ENCODE measurements at places on chromosomes 11 and 22.

GRCh38 chr11:494761-495536, 12.1 kb downstream of the RNH1 start:
- DNase-seq, result no peak

DNA sequence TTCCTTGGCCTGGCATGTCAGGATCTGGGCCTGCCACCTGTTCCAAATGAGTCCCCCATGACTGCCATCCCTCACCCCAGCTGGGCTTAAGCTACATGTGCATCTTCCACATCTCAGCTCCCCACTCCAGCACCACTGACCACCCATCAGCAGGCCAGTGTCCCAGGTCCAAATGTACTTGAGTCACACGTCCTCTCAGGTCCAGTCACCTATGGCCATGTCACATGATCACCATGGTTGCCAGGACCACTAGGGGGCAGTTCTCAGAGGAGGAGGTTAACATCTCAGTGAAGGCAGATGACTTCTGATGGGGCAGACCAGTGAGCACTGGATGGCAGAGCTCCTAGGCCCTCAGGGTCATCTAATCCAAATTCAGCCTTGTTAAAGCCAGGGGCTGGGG, 41.9 kb upstream of the WNT11 start:
- DNase-seq, result no peak

- DNase-seq, result no peak
These were observed 11.2 kb downstream of the PNPLA5 start for GRCh38 chr22:43880541-43880991.

DNA sequence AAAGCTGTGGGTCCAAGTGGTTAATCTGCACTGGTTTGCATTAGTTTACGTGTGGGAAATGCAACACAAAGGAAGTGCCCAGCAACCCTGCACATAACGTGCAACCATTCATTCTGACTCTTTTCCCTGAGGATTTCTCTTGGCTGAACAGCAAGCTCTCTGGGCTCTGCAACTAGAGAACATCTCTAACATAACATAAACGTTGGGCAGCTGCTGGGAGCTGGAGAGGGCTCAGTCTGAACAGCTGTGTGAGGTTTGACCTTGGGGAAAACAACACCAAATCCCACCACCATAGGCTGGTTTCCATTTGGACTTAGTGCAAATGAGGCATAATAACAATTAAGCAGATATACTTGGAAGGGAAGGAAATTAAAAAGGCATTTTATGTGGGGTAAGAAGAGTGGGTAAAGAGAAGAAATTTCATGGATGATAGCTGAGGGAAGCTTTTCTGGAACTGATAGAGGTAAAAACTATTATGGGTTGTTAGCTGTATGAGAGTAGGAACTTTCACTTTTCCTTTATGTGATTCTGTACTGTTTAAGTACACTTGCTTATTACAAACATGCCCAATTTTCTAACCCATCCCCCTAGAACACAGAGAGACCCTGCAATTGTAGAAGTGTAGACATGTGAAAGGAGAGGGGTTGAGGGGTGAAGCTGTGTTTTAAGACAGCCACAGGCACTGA, 76.2 kb downstream of the SNX19 start:
- DNase-seq, result no peak

DNA sequence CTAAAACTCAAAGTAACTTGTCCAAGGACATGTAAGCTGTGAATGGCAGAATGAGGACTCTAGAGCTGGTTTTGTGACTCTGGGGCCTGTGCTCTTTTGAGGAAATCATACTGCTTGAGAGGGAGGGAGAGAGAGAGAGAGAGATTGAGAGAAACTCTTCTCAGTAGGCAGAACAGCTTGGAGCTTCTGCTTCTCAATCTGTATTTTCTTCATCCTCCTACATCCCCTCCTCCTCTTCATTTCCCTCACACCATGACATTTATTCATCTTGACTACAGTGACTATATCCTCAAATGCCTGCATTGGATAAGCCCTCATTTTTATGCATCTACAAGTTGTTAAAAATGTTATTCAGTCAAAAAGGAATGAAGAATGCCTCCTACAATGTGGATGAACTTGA, 23.7 kb upstream of the OR10D3 start:
- no peak for DNase-seq

- DNase-seq, result no peak
These were observed 73.3 kb upstream of the WNT11 start for GRCh38 chr11:76279646-76280045.

- no peak for DNase-seq
These were observed 16.1 kb upstream of the CALCB start for GRCh38 chr11:15057329-15057728.

- no peak for DNase-seq
These were observed 29.4 kb downstream of the CCDC83 start for GRCh38 chr11:85884581-85885021.

DNA sequence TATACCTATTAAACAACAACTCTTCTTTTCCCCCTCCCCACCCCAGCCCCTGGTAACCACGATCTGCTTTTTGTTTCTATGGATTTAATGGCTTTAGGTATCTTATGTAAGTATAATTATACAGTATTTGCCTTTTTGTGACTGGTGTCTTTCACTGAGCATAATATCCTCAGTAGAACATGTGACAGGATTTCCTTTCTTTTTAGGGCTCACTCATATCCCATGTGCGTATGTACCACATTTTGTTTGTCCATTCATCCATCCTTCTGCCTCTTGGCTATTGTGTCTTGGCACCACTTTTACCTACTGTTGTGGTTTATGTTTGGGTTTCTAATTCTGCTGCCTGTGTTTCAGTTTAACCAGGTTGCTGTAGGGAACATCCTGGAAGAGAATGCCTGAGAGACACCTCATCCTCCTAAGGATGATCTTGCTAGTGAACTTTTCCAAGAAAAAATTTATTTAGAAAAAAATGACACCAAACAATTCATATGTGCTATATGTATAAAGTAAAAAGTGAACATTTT, 77.6 kb upstream of the SESN3 start:
- DNase-seq, result no peak

DNA sequence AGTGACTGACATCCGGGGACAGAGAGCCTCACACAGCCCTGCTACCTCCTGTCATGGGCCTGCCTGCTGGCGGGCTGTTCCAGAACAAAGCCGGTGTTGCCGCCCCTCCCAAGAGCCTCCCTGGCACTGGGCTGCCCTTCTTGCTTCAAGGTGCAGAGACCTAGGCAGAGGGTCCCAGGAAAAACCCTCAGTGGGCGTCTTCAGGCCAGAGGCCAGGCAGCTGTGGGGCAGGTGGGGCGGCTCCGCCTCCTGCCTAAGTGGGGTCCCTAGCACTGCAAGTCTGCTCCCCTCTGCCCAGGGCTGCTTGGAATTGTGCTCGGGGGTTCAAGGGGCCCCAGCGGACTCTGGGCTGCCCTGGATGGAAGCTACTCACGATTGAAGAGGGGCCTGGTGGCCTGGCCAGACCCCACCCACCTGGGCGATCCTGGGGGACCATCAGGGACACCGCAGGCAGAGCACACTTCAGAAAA, 20.4 kb upstream of the GNB1L start:
- DNase-seq, result peak; percentile 14

DNA sequence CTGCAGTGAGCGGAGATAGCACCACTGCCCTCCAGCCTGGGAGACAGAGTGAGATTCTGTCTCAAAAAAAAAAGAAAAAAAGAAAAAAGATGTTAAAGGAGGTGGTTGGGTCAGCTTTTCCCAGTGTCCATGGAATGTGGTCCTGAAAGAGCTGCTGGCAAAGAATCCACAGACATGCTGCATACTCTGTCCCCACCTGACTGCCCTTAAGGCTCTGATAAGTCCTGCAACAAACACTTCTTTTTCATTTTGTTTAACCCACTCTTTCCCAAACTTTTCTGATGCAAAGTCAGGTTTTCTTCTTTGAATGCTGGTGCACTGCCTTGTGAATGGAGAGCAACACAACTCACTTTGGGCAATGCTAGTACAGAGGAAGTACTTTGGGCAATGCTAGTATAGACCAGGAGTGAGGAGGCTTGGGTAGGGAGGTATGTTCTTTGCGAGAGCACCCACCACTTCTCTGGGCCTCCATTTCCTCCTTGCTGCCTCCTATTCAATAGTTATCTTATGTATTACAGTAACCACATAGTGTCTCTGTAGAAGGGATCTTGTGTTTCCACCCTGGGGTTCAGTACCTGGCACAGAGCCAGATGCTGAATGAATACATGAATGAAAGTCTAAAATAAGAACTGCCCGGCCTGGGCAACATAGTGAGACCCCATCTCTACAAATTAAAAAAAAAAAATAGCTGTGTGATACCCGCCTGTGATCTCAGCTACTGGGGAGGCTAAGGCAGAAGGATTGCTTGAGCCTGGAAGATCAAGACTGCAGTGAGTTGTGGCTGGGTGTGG, 18.9 kb downstream of the LIF start:
- no peak for DNase-seq

- no peak for DNase-seq
These were observed 2.7 kb upstream of the PIM3 start for GRCh38 chr22:49957826-49958365.

DNA sequence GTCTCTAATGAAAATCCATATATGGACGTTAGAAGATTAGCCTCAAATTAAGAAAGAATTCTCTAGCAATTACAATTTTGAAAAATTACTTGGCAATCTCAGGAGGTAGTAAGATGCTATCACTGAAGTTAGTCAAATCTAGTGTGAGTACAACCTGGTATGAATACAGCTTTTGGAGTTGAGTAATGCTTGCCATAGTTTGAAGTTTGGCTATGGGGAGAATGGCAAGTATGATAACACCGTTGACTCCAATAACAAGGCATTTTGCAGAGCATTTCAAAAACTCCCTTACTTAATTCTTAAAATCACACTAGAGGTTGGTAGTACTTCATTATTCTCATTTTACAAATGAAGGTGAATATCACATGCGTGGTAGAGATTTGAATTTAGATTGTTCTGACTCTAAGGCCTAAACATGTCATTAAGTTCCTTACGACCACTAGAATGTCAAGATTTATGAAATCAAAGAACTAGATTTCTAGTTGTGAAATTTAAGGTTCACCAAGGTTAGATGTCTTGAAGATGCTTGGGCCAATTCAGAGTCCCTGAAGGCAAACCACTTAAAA, 355.4 kb downstream of the ETS1 start:
- DNase-seq, result no peak

DNA sequence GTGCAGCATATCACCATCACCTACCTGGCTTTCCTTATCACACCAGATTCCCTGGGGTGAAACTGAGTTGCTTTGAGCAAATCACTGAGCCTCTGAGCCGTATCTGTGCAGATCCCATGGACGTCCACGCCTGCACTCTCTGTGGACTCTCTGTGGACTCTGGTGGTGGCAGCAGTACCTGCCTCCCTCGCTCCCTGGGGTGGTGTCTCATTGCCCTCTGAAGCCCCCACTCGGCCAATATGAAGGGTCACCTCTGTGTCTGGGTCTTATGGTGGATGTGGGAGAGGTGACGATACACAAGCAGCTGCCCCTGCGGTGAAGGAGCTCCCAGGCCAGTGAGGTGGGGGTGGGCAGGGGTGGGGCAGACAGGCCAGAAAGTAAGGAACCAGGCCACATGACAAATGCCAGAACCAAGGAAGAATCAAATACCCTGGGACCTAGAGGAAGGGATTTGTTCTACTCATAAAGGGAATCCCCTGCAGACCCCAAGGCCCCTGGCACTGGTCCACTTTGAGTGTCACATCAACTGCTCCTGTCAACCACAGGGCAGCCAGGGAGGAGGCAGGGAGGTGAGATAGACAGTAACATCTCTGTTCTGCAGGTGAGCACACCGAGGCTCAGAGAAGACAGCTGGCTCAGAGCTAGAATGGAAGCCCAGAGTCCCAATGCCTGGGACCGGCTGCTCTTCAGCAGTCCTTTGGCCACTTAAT, 9.2 kb upstream of the CHST1 start:
- no peak for DNase-seq

GRCh38 chr11:4118107-4118506, 23.5 kb downstream of the RRM1 start:
- no peak for DNase-seq

- no peak for DNase-seq
These were observed 512 bp upstream of the OR51T1 start for GRCh38 chr11:4881188-4881587.

DNA sequence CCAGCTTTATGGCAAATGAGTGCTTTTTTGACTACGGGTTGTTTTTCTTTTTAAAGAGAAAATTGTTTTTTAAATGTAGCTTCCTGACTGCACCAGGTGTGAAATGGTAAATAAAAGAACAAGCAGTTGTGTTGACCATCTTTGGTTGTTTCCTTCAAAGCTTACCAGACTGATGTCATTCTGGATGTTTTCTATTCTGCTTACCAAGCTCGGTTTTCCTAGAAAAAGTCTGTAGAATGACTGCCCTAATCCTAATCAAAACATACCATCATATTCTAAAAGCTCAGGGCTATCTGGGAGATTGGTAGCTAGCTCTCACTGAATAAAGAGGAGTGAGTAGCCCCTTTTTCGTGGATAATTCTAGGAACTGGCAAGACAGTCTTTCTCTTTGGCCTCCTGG, 77.7 kb downstream of the GAB2 start:
- DNase-seq, result no peak

DNA sequence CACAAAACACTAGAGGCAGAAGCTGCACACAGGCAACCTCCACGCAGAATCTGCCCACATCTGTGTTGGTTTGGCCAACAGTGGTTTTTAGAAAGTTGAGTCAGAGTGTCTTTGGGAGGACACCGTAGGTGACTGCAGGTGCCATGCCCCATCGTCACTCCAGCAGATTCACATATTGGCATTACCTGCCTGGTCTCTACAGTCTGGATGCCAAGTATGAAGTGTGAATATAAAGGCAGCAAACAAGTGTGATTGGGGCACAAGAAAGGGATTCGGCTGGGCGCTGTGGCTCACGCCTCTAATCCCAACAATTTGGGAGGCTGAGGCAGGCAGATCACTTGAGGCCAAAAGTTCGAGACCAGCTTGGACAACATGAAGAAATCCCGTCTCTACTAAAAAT, 11.0 kb upstream of the FXYD2 start:
- DNase-seq, result no peak

GRCh38 chr11:87128372-87128771, 90.6 kb downstream of the TMEM135 start:
- no peak for DNase-seq

DNA sequence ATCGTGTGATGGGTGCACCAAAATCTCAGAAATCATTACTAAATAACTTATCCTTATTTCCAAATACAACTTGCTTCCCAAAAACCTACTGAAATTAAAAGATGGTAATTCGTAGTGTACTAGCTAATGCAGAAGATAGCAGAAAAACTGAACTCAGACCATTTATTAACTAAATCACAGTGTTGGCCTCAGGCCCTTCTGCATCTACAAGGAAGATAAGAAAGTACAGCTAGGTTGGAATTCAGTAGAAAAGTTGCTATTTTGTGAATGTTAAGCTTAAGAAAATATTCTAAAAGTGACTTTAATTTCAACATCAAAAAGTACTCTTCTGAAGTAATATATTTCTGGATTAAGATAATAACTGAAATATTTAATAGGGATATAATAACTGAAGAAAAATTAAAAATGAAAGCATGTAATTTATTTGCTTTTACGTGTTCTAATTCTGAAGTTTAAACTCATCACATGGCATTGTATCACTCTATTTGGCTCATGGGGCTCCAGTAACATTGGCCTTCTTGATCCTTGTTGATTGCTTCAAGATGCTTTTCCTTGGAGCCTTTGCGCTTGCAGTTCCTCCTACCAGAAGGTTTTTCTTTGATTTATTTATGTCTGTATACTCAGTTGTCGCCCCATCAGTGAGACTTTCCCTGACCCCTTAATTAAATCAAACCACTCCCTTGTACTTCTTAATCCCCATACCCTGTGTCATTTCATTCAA, 847.9 kb upstream of the ANO3 start:
- no peak for DNase-seq

- no peak for DNase-seq
These were observed 1.0 kb downstream of the LMO1 start for GRCh38 chr11:8262552-8263108.

All from CD4-positive, alpha-beta T cell treated with Interleukin-15 for 1 hour (primary cell).